ENCODE measurements at places on chromosomes 5 and 9.

DNA sequence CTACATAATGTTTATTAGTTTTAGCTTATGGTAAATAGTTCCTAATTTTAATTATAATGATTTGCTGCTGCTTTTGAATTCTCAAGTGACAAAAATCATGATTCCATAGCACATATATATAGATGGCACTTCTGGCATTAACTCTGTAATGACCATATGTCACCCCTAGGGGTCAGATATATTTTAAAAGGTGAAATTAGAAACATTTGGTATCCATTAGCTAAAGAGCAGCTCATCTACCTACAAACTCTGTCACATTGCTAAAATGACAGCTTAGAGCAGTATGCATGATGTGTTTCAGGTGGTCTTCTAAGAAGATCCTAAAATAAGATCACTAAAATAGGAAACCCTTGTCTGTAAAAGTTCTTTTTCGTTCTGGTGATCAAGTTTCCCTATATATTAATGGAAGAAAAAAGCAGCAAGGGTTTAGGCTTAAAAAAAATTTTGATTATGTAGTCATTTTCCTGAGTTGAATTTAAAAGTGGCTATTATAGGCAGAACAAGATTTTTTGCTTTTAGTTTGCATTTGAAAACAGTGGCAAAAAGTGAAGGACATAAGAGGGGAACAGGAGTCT is 157.7 kb upstream of the POU5F2 start:
- DNase-seq = no peak

- DNase-seq = no peak
These were observed 48.1 kb downstream of the ITGA2 start for GRCh38 chr5:53037141-53037859.

DNA sequence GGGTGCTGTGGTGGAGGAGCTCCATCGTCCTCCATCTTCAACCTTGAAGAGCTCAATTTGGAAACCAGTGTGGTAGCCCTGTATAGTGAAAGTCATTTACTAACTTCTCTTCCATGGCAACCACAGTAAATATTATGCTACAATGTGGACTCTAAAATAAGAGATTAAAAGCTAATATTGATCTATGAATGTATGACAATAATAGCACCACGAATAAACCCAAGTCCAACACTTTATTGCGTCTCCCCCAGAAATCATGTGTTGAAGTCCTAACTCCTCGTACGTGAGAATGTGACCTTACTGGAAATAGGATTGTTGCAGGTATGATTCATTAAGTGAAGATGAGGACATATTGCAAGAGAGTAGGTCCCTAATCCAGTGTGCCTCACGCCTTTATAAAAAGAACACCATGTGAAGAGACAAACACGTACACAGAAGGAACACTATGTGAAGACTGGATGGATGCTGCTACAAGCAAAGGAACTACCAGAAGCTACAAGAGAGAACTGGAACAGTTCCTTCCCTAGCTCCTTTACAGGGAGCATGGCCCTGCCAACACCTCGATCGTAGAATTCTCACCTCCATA is 276.2 kb downstream of the PDE4D start:
- DNase-seq = no peak

- no peak for DNase-seq
These were observed 310.2 kb downstream of the PDE4D start for GRCh38 chr5:59583151-59583809.

DNA sequence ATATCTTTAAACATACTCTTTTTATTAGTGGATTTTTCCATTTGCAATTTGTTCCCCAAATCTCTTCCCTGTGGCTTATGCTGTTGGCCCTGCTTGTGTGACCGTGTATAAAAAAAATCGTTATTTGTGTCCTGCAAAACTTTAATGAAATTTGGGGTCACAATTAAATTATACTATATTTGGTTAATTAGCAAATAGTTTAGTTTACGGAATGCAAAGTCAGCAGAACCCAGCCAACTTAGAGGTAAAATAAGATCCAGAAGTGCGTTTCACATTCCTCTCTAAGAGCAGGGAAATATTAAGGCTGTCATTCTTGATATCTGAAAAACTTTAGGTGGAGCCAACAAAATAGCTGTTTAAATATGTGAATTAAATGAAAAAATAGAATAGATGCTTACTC is 2023.5 kb upstream of the WWC1 start:
- no peak for DNase-seq

- no peak for DNase-seq
These were observed 159.4 kb downstream of the KDM4C start for GRCh38 chr9:6917162-6917561.

DNA sequence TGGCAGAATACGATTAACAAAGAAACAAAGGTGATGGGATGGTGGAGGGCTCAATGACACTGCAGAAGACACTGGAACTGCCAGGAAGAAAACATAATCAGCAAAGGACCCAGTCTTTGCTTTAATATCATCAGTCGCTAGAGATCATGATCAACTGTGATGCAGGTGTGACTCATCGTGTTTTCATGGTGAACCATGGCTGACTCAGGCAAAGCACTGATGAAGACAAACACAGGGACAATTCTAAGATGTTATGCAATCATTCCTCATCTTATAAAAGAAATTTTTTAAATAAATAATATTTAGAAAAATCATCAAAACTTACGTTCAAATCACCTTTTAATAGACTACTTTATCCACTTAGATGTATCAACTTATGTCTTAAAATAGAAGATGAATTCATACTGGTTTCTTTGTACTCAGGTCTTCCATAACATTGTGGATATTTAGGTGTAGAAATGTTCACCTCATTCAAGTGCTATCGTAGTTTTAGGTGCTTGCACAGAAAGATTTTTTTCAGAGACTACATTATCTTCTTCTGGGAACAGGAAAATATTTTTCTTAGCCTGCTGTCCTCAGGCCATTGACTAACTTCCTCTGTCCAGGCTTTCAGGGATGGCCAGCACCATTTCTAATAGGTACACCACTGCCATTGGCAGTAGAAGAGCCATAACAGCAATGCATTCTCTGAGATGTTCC is 673.4 kb upstream of the MEF2C start:
- no peak for DNase-seq

- no peak for DNase-seq
These were observed 6.6 kb downstream of the GOLGA1 start for GRCh38 chr9:124934290-124934689.

GRCh38 chr5:17088051-17088450 is 129.4 kb upstream of the BASP1 start:
- DNase-seq = no peak

- DNase-seq = no peak
These were observed 14.4 kb upstream of the ARL15 start for GRCh38 chr5:54324651-54325271.

DNA sequence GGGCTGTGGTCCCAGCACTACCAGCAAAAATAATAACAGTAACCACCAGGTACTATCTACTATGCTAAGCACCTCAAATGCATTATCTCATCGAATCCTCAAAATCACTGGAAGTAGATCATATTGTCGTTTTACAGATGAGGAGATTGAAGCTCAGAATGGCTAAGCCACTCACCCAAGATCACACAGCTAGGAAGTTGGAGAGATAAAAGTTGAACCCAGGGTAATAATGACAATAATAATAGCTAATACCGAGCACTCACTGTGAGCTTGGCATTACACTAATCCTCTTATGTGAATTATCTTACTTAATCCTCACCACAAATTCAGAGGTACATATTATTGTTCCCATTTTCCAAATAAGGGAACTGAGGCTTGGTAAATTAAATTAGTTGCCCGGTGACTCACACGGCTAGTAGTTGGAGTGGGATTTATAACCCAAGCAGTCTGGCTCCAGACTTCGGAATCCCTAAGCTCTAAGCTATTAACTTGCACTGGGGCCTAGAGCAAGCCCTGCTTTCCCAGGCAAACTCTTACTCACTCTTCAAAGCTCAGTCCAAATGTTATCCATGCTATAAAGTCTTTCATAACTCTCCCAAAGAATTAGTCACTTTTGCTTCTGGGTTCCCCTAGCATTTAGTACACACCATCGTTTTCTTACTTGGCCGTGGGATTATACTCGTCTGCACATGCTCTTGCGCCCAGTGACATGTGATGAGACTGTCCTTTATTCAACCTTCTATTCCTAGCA is 3.8 kb downstream of the ARSI start:
- peak; percentile 36 for DNase-seq

GRCh38 chr5:54516051-54516655 is 1.4 kb upstream of the SNX18 start:
- DNase-seq = no peak

GRCh38 chr9:37534901-37535300 is 41.3 kb downstream of the FBXO10 start:
- no peak for DNase-seq

- no peak for DNase-seq
These were observed 15.8 kb upstream of the FCN2 start for GRCh38 chr9:134864821-134865190.

DNA sequence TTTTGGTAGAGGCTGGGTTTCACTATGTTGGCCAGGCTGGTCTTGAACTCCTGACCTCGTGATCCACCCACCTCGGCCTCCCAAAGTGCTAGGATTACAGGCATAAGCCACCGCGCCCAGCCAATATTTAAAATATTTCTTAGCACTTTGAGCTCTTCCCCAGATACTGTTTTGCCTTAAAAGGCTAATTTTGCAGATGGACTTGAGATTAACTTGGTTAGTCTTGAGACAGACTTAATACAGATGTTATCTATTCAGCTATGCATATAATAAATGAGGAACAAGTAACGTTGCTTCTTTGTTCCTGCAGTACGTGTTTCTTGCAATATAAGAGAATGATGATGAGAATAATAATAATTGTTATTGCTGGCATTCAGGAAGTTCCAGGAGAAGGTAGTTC is 56.3 kb downstream of the PCSK5 start:
- no peak for DNase-seq

DNA sequence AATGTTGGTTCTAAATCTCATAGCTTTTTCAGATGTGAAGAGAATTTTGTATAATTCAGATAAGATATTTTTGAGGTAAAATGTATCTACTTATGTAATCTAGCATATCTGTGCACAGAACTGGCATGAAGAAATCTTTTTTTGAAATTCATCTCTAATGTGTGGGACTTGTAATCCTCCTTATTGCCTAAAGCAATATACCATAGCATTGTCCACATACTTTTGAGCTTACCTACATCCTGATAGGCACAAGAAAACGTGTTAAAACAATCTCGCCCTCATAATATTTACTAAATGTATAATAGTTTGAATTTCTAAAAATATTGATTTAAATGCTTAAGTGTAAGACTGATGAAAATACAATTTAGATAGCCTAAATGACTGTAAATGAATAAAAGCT is 1686.5 kb upstream of the ACO1 start:
- DNase-seq = no peak

DNA sequence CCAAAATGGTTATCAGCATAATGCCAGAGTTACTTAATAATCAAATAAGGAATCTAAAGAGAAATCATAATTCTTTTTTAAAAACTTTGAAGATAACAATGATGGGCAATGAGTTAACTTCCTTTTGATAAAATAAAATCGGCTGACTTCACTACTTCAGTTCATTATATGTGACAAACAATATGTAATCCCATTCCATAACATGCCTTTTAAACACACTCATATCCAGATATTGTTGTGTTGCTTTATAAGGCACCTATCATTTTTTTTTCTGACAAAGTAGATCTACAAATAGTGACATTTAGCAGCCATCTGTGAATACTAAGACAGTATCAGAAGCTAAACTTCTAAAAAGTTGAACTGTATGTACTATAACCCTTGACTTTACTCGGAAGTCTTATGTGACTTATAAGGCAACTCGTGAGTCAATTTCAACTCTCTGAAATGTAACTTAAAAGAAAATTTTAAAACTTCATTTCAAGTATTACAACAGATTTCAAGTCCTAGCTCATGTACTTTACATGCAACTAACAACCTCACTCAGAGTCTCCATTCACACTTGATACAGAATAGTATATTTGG is 7.5 kb downstream of the ADAMTS6 start:
- no peak for DNase-seq

Measured in lower leg skin (tissue), 4 donors.